Left forelimb (tissue), 1 donor: ENCODE measurements at places on chromosomes 7 and 10.

DNA sequence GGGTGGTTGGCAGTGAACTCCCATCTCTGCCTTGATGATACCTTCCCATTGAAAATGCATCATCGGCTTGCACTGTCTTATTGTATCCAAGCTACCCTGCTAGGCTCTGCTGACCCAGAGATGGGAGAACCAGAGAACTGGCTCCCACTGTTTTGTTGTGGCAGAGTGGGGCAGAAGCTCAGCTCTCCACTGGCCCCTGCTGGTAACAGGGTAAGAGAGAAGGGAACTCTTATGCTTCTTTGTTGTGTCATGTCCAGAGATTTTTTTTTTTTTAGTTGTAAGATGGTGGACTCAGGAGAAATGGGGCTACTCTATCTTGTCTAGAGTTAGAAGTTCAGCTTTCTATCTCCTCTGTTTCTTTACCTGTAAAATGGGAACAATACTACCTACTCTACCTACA is 100.5 kb upstream of the SDK1 start:
- peak; percentile 15 for DNase-seq

- no peak for DNase-seq
Observed at GRCh38 chr7:135756191-135756590, 7.6 kb upstream of the FAM180A start.

- DNase-seq: no peak
Observed at GRCh38 chr7:44587843-44588711, 6.0 kb upstream of the TMED4 start.

DNA sequence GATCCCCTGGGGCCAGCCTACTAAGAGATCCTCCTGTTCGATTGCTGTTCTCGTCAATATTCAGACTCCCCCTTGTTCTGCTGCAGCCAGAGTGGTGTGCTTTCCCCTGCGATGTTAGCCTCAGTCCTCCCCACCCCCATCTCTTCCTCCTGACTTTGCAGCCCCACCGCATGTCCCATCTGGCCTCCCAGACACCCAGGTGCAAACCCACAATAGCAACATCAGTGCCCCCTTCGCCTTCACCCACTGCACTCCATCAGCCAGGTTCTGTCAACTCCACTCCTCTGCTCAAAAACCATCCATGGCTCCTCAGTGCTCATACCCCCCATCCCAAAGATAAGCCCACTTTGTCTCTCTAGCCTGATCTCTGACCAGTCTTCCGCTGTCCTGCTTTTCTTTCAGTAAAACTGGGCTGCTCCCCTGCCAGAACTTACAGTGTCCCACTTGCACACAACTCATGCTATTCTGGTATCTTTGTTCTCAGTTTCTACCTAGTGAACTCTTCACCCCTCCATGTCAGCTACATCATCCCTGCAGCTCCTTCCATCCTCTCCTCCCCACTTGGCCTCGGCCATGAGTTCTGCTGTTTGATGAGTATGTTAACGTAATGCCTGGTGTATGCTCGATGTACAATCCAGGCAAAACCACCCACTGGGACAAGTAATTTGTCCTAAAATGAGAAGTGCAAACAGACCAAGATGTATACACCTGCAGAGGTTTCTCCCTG is 26.6 kb downstream of the COL13A1 start:
- DNase-seq: no peak

DNA sequence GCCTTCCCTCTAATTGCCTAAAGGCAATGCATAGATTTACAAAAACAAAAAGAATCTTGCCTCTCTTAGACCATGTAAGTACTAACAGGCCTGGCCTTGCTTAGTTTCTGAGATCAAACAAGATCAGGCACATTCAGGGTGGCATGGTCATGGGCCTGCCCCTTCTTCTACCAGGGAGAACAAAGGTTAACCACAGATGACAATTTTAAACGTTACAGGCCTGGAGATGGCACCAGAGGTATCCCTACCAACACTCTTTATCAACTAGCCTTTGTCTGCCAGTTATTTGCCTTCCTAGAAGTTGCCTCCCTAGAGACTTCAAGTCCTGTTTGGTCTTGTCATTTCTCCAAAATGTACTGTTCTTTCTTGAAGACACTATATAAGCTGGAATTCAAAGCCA is 252.6 kb downstream of the DOCK4 start:
- no peak for DNase-seq
